ENCODE measurements at places on chromosomes 1 and 21.

DNA sequence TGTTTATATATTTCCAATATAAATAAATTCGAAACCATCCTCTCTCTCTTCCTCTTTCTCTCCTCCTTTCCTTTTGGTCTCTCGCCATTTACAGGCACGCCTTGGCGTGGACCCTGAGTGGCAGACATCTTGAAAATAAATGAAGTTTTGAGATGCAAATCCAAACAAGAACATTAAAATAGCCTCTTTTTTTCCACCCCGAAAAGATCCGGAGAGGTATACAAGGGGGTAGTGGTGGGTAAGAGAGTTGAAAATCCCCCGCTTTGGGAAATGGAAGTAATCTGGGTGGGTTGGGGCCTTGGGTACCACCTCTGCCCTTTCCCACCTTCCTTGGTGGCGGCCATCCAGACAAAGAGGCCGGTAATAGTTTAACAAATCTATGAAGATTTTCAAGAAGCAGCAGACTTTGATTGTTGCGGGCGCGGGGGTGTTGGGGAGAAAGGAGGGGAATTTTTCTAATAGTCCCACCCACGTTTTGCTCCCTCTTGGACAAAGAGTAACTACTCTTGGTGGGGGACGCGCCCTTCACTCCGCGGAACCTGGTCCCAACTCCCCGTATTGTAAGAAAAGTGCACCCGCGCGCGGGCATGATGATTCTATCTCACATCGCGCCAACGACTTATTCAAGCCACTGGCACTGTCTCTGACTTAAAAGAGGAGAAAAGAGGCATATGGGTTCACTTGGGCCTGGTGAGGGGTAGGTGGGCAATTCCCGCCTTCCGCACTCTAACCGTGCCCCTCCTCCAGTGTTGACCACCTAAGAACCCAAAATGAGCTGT lies 4.0 kb upstream of the FOXD3 start:
- DNase-seq = no peak

DNA sequence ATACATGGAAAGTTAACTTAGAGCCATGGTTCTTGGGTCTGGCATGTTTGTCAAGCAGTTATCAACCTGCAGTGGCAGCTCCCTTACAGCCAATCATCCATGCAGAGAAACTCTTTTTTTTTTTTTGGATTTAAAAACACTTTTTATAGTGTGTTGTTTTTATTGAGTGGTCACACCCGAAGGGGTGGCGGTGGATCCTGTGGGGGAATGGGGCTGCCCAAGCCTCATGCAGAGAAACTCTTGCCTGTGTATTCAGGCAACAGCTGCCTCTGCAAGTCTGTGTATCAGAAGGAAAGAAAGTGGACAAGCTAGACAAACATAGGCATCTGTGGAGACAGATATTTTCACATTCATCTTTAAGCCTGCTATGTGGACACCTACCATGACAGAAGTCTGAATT lies 104.8 kb downstream of the GLUL start:
- DNase-seq = no peak

DNA sequence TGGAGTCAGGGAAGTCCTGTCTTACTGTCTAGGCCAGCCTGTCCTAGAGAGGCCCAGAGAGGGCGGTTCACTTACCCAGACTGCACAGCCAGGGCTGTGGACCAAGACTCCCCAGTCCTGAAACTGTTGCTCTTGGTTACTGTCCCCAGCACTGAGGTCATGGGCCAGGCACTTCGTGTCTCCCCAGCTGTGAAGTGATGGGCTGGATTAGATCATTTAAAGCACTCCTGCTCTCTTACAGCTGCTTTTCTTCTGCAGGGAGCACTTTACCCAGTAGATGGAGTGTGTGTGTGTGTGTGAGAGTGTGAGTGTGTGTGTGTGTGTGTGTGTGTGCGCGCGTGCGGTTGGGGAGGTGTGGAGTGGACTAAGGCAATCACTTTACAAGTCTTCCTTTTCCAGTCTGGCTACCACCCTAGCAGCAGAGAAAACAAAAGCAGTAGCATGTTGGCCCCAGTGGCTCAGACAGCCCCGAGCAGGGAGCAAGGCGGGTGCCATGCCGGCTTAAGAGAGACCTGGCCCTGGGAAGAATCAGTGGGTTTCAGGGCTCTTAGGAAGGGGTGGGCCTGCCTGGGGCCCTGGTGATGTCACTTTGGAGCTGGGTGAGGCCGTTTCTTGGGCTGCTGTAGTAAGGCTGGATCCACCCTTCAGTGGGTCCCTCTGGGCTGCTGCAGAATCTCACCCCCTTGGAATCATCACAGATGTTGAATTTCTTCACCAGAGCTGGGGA lies 2.4 kb downstream of the SPSB1 start:
- no peak for DNase-seq

GRCh38 chr1:54401799-54402198 lies 4.4 kb downstream of the SSBP3 start:
- DNase-seq = no peak

DNA sequence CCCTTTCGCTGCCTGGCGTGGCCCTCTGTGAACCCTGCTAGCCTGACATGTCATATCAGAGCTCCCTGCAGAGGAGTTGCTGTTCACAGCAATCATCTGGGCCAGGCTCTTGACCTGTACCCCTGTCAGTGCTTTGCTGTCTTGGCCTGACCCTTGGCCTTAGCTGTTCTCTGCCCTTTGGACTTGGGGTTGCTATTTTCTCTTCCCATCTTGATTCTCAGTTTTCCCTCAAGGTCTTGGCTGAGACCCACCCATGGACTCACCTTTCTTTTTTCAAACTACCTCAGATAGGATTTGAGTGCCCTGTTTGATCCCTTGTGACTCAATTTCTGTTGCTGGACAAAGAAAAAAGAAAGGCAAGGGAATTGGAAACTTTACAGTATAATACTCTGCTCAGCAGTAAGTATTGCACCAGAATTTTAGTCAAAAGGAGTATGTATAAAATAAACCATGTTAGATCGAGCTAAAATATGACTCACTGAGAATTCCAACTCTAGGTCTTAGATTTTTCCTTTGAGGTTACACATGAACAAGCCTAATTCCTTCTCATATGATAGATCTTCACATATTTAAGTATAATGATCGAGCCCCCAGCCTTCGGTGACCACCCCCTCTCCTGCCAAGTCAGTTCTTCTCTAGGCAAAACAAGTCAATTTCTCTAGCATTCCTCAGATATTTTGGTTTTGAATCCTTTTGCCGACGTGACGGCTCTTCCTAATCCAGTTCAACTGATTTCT lies 110.5 kb downstream of the NGF start:
- no peak for DNase-seq

DNA sequence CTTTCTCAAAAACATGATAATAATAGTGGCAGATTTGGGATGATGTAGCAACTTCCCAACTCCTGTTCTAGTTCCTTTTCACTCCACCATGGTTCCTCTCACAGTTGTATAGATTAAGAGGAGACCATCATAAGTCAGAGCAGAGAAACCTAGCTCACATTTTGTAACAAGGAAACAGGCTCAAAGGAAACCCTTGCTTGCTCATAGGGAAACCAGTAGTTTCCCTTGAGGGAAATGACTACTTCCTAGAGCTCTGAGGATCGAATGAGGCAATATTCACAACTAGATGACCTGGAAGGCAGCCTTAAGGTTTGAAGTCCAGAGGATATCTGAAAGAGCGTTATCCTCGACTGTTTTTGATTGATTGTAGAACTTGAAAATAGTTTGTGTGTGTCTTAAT lies 76.1 kb upstream of the C8B start:
- no peak for DNase-seq

DNA sequence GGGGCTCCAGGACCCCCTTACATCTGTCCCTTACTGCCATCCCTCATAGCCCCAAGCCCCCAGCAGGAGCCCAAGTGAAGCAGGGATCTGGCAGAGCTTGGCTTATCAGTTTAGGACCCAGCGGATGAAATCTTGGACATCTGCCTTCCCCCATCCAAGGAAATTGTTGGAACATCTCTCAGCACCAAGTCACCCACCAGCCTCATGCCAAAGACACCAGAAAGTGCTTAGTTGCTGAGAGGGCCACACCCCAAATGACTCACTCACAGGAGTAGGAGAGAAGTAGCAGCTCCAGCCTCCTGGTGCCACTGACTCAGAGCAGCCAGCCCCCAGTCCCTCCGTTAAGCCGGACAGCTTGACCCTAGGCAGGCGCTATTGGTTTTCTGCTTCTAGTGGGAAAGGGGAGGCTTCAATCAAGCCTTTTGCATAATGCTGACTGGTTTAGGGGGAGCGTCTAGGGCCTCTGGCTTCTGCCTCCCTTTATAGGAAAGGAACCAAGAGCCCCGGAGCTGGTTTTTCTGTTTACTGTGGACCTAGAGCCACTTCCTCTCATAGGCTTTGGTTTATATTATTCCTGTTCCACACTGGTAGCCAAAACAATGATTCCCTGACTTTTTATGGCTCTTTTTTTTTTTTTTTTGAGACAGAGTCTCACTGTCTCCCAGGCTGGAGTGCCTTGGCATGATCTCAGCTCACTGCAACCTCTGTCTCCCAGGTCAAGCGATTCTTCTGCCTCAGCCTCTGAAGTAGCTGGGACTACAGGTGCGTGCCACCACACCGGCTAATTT lies 114.2 kb upstream of the IPO9 start:
- no peak for DNase-seq

DNA sequence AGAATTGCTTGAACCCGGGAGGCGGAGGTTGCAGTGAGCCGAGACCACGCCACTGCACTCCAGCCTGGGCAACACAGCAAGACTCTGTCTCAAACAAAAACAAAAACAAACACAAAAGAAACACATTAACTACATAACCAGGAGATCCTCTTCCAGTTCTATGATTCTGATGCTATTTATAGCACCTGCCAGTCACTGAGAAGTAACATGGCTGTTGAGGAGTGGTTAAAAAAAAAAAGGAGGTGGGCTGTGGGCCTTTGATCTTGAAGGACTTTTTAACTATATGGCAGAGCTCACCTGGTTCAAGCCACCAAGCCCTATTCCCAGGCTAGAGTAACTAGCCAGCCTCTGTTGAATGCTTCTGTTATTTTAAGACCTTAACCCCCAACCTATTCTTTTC lies 148.8 kb downstream of the ZBTB18 start:
- DNase-seq = no peak

- peak; percentile 53 for DNase-seq
Observed at GRCh38 chr1:156860113-156860627, 495 bp upstream of the NTRK1 start.

GRCh38 chr1:5456090-5456811 lies 536.0 kb downstream of the NPHP4 start:
- no peak for DNase-seq

DNA sequence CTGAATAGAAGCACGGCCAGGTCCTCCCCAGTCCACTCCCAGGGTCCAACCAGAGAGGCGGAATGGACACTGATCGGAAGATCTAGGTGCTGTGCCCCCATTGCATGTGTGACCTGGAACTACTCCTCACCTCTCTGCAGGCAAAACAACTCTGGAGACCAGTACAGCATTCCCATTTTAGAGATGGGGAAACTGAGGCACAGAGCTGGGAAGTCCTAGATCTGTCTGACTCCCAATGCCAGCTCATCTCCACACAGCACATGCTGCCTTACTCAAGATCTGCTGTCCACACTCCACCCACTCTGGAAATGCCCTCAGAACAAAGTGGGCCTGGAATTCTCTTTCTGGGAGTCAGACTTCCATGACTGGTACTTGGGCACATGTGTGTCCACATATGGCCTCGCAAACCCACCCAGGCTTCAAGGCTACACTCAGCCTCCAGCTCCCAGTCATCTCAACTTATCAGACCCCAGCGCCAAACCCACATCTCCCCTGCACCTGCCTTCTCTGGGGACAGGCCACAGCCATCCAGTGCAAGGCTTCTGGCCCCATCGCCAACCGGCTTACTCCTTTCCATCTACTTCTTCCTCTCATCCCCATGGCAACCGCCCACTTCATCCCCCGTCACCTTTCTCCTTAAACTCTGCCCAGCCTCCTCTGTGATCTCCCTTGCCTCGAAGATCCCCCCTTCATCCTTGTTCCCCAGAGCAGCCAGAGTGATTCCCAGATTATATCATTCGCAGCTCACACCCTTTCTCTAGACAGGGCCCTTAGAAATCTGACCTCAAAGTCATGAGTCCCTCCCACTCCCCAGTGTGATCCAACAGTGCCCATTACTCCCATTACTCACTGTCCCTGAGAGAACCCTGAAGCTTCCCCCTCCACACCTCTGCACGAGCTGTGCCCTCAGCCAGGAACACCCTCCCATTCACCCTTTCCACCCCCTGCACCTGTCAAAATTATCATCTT lies 2.7 kb downstream of the COL8A2 start:
- no peak for DNase-seq

DNA sequence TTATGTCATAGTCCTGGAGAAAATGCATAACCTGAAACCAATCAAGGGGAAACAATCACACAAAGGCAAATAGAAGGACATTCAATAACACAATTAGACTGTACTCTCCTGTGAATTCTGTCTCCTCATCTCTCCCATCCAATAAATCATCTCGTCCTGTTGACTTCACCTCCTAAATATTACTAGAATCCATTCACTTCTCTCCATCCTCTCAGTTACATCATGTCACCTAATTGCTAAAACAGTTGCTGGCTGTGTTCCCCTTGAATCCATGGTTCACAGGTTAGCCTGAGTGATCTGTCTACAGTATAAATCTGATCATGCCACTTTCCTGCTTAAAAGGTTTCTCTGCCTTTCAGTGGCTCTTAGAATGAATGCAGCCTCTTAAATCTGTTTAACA lies 220.2 kb downstream of the TGFB2 start:
- DNase-seq = no peak

DNA sequence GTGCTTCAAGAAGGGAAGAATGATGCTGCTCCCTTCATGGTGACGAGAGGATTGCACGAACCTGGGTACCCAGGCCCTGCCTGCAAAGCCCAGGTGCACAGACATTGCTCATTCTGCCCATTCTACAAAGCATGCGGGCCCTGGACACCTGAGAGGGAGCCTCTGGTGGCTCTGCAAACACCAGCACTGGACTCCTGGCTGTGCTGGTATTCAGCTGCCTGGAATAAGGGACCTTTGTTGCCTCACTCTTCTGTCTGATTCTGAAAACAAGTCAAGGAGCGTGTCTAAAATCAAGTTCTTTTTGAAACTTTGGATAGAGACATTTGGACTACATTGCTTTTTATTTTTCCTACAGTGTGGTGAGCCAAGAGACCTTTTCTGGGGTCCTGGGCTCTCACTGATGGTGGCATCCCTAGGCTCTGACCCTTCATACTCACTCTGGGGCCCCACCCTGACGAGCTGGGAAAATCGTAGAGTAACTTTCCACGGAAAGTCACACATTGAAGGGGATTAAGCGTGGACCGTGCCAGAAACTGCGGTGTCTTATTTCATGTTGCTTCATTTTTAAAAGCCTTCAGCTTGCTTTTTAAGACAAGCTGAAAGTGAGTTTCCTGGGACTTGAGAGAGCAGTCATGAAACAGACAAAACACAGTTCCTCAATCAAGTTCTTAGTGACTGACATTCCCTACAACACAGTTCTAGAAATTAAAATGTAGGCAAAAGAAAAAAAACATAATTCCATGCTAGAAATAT lies 24.0 kb downstream of the ABCA4 start:
- DNase-seq = no peak

- DNase-seq = no peak
Observed at GRCh38 chr1:158046715-158047510, 53.5 kb downstream of the KIRREL1 start.

DNA sequence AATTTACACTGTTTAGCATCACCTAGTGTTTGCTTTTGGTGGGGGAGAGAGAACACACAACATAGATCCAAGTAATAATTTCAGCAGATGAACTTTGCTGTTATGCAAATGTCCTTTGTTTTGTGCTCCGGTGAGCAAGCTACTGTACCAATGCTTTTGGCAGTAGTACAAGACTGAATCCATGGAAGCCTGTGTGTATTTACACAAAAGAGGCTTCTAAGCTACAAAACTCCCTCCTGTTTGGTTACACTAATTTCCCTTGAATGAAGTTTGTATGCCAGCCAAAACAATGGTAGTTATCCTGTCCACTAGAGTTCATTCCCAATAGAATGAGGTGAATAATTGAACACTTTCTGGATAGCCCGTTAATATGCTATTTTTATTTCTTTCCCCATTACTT lies 320.5 kb downstream of the KCTD3 start:
- no peak for DNase-seq
